ENCODE measurements at places on chromosomes 3 and 15. TPM values are rescaled to one million over a fixed set of nuclear protein-coding genes. Genes with fewer than 3 reads are reported as not detected.

SKOR1 gene
- 0.36 TPM for total RNA-seq

SNRPN gene
- 117 TPM for total RNA-seq

CHRM5 gene
- under 0.01 TPM for total RNA-seq

IQCH gene
- 4.7 TPM for total RNA-seq

AADACL2 gene
- total RNA-seq = not detected

CLDN16 gene
- total RNA-seq = under 0.01 TPM

SH2D7 gene
- not detected for total RNA-seq

GP5 gene
- 0.36 TPM for total RNA-seq

GRAMD2A gene
- total RNA-seq = not detected

DNASE1L3 gene
- total RNA-seq = not detected

HRH1 gene
- total RNA-seq = 12.4 TPM

RETNLB gene
- total RNA-seq = not detected

TNFSF10 gene
- 3.5 TPM for total RNA-seq

IFRD2 gene
- total RNA-seq = 60.4 TPM

CP gene
- total RNA-seq = 0.88 TPM

OXSM gene
- total RNA-seq = 10.9 TPM

OR5K4 gene
- not detected for total RNA-seq

ZDHHC19 gene
- not detected for total RNA-seq

PRR20G gene
- not detected for total RNA-seq

SLC27A2 gene
- not detected for total RNA-seq

NOP10 gene
- total RNA-seq = 216 TPM

PLA2G4E gene
- total RNA-seq = not detected

FBN1 gene
- 1,453 TPM for total RNA-seq

GPR15 gene
- total RNA-seq = not detected

LTK gene
- not detected for total RNA-seq

THRB gene
- 0.36 TPM for total RNA-seq

CAPN3 gene
- total RNA-seq = 1.1 TPM

IMPG2 gene
- 0.36 TPM for total RNA-seq

DCBLD2 gene
- total RNA-seq = 278 TPM

USP4 gene
- total RNA-seq = 20.3 TPM

STRA6 gene
- total RNA-seq = 0.36 TPM

RGMA gene
- 2.5 TPM for total RNA-seq

FBXO40 gene
- total RNA-seq = not detected
